ENCODE measurements at places on chromosomes 3 and 15.

DNA sequence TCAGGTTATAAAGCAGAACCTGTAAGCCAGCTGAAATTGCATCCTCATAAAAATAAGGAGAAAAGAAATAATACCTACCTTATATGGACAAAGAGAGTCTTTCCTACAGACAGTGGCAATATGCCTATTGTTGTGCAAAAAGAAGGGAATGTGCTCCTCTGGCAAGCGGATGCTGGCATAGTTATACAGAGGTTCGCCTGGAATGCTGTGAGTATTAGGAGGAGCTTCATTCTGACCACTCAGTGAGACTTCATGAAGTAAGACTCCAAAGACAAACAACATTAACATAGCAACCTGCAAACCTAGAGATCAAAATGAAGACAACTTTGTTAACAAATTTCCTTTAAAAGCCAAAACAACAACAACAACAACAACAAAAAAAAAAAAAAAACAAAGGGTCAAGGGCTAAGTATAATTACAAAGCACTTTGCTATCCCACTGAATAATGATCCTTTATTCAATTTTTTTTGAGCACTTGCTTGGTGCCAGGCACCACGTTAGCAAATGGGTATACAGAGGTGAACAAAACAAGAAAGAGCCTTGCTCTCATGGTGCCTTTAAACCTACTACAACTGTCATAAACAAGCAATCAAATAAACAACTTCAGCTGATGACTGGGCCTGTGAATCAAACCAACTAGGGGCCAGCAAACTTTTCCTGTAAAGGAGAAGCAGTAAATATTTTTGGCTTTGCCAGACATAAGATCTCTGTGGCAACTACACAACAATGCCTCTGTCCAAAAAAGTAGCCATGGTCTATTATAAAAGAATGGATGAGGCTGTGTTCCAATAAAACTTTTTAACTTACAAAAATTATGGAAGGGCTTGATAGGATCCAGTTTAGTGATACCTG is 3.7 kb downstream of the EOGT start:
- DNase-seq = no peak

GRCh38 chr15:74464216-74464615 is 3.3 kb upstream of the UBL7 start:
- no peak for DNase-seq

- no peak for DNase-seq
Measured at GRCh38 chr3:184910664-184911063, 98.7 kb downstream of the VPS8 start.

- no peak for DNase-seq
Measured at GRCh38 chr15:45285413-45285812, 33.4 kb downstream of the SLC28A2 start.

DNA sequence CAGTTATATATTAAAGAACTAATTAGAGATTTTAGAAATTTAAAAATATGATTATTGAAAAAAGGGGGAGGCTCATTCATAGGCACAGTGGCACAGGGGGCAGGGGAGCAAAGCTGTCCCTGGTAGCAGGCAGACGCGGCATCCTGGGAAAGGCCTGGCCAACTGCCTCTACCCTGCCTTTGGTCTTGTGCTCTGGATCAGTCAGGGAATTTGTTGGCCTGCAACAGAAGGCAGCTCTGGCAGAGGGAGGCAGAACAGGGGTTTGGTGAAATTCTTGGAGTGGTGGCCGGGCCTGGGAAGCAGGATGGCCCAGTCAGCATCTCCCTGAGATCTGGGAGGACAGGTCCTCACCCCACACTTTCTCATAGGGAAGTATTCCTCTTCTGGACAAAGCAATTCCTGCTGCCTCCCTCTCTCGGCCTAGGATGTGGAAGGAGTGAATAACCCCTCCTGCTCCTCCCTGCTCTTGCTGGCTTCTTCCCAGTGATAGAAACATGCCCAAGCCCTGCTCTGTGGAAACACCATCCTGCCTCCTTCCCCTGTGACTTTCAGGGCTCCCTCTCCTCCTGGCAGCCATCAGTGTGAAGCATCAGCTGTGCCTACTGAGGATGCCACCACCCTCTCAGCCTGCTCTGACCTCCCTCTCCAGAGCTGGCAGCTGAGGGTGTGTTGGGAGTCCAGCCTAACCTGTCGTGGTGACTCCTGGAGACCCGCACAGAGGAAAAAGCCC is 26.9 kb downstream of the PRR20G start:
- DNase-seq = peak; percentile 9

GRCh38 chr3:181326637-181327223 is 337.2 kb upstream of the DNAJC19 start:
- peak; percentile 26 for DNase-seq

GRCh38 chr3:18529631-18530030 is 104.5 kb upstream of the SATB1 start:
- no peak for DNase-seq

DNA sequence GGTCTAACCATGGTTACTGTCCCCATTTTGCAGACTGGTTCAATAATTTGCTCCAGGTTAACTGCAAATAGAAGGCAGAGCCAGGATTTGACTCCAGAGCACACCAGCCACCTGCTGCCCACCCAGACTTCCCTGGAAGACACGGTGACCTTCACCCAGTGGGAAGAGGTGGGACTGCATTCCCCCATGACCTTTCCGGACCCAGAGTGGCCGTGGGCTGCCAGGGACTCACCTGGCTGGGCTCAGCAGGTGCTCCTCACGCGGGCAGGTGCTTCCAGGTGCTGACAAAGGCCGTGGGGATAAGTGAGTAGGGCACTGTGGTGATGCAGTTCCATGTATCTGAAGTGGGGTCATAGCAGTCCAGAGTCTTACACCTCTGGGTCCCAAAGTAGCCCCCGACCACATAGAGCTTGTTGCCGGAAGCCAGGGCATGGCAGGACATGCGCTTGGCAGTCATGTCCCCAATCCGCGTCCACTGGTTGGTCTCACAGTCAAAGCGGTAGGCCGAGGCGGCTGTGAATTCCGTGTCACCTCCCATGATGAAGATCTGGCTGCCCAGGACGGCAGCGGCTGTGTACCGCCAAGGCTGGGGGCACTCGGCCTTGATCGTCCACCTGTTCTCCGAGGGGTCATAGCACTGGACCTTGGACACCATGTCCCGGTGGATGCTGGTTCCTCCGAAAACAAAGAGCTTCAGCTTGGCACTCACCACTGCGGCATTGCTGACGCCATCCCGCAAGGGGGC is 26.8 kb downstream of the KLHL25 start:
- DNase-seq = no peak

DNA sequence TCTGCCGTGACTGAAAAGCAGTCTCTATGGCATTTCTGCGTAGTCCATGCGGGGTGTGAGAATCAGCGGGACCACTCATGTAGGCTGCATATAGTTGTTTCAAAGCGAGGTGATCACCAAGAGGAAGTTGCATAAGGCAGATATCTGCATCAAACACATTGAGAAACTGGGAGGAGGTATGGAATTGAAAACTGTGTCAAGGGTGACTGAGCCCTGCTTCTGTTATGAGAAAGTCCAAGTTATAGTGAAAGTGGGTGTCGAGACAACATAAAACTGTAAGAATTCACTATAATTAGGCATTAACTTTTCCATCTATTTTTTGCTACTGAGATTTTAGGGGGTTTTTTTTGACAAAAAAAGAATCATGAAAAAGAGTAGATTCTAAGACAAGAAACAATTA is 109.3 kb downstream of the ZIC1 start:
- no peak for DNase-seq

- DNase-seq = no peak
Measured at GRCh38 chr3:62632510-62633294, 242.5 kb downstream of the CADPS start.

DNA sequence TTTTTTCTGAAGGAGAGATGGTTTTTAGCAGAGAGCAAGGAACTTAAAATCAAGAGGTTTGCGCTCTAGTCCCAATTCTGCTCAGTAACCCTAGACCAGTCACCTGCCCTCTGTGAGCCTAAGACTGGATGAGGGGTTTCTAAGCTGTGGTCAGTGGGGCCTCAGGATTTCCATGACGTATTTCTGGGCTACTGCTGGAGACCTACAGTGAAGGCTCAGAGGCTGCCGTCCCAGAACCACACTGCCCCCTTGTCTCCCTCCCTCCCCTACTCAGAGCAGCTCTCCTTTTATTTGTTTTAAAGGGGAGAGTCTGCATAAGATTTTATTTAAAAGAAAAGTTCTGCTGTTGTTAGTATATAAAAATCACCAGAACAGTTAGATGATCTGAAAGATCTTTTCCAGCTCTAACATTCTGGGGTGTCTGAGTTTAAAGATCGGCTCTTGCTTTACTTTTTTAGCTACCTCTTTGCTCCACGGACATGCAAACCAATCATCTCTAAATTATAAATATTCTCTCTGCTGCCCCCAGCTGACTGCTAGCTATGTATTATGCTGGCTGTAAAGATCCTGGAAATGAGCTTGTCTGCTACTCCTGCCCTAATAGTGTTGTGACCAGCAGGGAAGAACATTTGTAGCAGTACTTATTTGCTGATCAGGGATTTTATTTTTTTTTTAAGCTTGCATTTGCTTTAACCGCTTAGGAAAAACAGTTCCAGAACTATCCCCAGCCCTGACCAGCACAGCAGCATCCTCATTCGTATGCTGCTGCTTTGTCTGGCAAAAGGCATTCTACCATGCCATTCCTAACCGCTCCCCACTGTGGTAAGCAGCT is 28.6 kb upstream of the NDUFB4 start:
- no peak for DNase-seq

- no peak for DNase-seq
Measured at GRCh38 chr3:56323986-56324420, 144.3 kb downstream of the ERC2 start.

- no peak for DNase-seq
Measured at GRCh38 chr3:30354513-30354912, 251.9 kb upstream of the TGFBR2 start.

DNA sequence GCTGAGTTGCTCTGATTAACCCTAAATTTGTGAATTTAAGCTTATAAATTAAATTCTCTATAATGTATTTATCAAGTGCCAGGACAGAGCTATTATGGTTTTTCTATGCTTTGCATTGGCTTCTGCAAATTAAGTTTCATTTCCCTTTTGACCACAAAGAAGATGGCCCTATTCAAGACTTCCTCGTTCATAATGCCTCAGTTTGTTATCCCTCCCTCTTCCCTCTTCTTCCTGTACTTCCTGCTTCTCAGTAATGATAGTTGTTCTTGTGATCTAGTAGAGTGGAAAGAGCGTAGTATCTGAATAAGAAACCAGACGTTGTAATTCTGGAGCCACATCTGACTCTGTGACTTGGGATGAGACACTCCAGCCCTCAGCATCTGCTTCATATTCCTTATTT is 118.7 kb downstream of the CACNA1D start:
- no peak for DNase-seq

DNA sequence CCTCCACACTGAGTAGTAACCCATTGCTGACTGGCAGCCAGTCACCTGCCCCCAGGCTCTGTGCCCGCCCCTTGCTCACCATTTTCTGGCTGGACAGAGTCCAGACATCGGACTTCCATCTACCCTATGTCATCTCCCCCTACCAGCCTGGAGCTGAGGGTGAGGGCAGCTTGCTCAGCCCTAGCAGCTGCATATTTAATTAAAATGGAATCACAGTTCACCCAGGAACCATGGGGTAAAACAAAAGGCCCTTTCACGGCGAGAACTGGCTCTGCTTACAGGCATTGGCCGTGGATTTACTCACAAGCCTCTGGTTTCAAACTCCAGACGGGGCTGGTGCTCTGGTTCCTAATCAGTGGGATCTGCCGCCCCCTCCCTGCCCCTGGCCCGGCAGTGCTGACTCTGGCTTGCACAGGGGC is 94.9 kb upstream of the ATP2B2 start:
- DNase-seq = no peak

DNA sequence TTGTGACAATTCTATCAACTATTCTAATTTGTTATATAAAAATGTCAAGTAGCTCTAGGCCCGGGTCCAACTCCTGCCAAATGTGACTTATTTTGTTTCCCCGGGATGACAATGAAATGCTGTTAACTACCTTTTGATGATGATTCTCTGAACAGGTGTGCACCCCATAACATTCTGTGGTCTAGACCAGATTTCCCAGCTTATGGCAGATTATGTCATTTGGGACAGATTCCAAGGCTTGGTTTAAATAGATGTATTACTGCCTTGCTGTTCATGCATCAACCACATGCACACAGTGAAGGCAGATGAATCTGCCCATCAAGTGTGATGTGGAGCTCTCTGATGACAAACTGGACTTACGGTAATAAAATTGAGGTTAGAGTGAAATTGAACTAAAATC is 150.5 kb downstream of the MECOM start:
- no peak for DNase-seq

DNA sequence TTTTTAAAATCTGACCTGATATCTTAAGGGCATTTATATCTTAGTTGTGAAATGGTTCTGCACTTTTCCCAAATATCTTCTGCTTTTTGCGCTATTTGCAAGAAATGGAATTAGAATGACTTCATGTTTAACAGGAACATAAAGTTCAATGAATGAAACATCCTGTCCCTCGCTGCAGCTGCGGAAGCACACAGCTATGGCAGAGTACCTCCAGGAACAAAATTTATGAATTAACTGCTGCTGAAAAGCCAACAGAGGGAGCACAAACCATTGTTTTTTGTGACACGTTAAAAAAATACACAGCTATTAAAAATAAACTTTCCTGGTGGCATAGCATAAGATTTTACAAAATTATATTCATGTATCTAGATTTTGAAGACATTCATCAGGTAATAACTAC is 404.4 kb upstream of the MDFIC2 start:
- no peak for DNase-seq

DNA sequence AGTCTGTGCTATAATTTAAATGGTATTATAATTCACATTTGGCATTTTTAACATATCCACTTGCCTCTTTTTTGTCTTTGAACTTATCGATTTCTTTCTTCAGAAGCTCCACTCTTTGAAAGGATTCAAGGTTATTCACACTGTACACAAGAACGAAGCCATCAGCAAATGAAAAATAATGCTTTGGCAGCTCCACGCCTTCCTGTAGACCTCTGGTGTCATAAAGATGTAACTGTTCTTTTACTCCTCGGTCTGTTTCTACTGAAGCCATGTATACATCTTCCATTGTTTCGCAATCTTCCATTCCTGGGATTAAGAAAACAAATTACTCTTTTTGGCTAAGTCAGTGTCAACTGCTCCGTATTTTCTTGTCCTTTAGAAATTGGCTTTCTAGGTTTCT is 16.0 kb downstream of the NKIRAS1 start:
- DNase-seq = no peak

DNA sequence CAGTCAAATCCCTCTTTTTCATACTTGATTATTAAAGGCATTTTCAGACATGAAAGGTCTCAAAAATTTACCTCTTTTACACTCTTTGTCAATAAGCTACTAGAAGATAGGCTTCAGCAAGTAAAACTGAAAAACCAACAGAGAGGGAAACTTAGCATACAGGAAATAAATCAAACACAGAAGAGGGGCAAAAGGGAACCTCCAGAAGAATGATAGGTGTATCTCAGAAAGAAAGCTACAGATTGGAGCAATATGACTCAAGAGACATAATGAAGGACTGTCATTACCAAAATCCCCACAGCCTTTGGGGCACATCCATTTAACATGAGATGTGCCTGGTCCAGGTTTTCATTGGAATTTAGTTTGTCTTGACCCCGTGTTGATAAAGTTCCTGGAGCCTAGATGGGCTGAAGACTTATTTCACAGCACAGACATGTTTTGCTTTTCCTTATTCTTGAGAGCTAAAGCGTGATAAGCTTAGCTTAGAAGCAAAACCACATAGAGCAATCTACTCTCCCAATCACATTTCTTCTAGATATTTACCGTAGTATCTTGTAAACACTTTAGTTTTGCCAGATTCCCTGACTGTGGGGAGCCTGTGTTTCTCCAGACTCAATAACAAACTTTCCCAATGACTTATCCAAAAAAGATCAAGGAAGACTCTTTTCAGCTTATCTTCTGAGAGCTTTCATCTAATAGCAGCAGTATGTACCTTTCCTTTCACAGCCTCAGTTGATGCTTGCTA is 11.7 kb downstream of the LRRFIP2 start:
- DNase-seq = peak; percentile 41
